ENCODE measurements at places on chromosomes 7 and 10.
A peak's percentile ranks its signal among the peaks of the same experiment; 100 is the strongest.

GRCh38 chr7:8387551-8388256 lies 45.7 kb upstream of the NXPH1 start:
- DNase-seq = peak; percentile 15

DNA sequence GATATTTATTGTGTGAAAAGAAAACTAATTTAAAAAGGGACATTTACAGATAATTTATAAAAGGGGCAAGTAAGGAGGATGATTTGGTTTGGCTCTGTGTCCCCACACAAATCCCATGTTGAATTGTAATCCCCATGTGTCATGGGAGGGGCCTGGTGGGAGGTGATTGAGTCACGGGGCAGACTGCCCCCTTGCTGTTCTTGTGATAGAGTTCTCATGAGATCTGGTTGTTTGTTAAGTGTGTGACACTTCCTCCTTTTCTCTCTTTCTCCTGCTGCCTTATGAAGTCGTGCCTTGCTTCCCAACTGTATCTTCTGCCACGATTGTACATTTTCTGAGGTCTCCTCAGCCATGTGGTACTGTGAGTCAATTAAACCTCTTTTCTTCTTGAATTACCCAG lies 171.0 kb upstream of the SEMA3E start:
- DNase-seq = no peak

DNA sequence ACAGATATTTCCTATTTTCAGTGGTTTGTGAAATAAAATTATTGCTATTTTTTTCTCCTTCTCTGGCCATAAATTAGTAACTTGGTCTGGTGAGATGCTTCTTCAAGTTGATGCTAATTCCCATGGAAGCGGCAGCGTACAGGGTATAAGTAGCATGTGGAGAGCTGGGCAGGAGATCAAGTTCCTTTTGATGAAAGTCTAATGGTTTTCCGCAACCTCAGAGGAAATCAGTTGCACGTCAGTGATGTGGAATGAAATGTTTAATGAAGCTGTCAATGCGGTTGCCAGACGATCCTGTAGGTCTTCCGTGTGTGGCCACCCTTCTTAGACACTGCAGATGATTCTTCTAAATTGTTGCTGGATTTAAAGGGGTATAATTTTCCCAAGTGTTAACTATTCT lies 236.4 kb upstream of the GRM3 start:
- DNase-seq = no peak

- no peak for DNase-seq
These were observed 52.7 kb upstream of the AGBL3 start for GRCh38 chr7:134933460-134934068.

GRCh38 chr10:35378541-35379210 lies 42.4 kb downstream of the CCNY start:
- peak; percentile 37 for DNase-seq
